ENCODE measurements at places on chromosomes 2 and 18. TPM values are rescaled to one million over a fixed set of nuclear protein-coding genes. Genes with fewer than 3 reads are reported as not detected.

GRCh38 chr18:62420513-62421209, 95.6 kb downstream of the TNFRSF11A start:
- peaks cover 8% of the 10 kb centered on the region for H3K36me3 ChIP-seq
- H3K4me1 ChIP-seq: peaks cover 57% of the 10 kb centered on the region
- H3K27me3 ChIP-seq: peaks cover 4% of the 10 kb centered on the region
- peak overlapping the region; percentile 70 for H3K4me3 ChIP-seq

DNA sequence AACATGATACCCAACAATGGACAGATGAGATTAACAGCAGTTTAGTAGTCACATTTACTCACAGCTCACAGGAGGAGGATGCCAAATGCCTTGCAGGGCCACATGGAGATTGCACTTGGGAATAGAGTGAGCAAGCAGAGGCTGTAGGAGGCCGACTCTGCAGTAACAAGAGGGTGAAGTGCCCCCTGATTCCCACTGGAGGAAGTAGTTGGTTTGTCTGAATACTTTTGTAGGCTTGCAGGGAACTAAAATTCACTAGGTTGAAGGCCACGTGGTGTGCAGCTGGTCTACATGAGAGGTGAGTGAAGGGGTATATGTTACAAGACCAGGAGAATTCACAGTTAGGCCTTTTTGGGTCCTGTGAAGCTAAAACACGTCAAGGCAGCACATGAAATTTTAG, 419.3 kb upstream of the TNP1 start:
- no peak overlapping the region for H3K4me3 ChIP-seq
- H3K4me1 ChIP-seq: no peaks in the 10 kb centered on the region
- DNase-seq: no peak
- no peak overlapping the region for H3K27ac ChIP-seq

GRCh38 chr2:205540036-205540435, 142.3 kb upstream of the NRP2 start:
- H3K36me3 ChIP-seq: no peaks in the 10 kb centered on the region
- H3K27me3 ChIP-seq: no peaks in the 10 kb centered on the region
- DNase-seq: no peak
- no peak overlapping the region for H3K4me3 ChIP-seq

DNA sequence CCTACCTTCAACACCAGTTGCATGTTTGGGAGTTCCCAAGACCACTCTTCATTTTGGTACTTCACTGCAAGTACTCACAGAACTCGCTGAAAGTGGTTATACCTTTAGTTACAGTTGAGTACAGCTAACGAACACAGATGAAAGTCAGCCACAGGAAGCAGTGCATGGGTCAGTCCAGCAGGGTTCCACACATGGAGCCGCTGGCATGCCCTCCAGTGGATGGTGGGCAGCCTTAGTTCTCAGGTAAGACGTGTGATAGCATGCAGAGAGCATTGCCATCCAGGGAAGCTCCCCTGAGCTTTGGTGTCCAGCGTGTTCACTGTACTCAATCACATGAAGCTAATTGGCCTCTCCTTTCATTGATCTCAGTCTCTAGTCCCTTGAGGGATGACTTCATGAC, 815.3 kb downstream of the RNF144A start:
- H3K4me1 ChIP-seq: peaks cover 60% of the 10 kb centered on the region
- peaks cover 46% of the 10 kb centered on the region for H3K36me3 ChIP-seq
- H3K4me3 ChIP-seq: peak overlapping the region; percentile 44

The IL1R1 gene
- total RNA-seq: 14.3 TPM
